ENCODE measurements at places on chromosomes 11 and 22.

GRCh38 chr11:112797648-112798293 is 163.4 kb upstream of the NCAM1 start:
- H3K27ac ChIP-seq = no peak overlapping the region
- H3K27me3 ChIP-seq = no peaks in the 10 kb centered on the region
- H3K36me3 ChIP-seq = no peaks in the 10 kb centered on the region
- H3K4me3 ChIP-seq = no peak overlapping the region
- H3K4me1 ChIP-seq = no peaks in the 10 kb centered on the region

DNA sequence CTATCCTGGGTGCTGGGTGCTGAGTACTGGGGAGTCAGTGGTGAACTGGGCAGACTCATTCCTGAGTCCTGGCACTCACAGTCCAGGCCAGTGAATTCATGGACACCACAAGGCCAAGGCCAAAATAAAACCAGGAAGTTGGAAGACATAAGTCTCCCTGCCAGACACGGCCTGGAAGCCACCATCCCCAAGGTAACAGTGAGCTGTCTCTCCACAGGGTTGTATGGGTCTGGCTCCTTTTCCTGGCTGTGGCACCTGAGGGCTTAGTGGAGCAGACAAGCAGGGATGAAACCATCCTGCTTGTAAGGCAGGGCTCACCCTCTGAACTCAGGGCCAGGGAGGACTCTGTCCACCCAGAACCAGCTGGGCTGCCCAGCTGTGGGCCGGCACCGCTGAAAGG is 54.7 kb upstream of the ALX4 start:
- H3K36me3 ChIP-seq = no peaks in the 10 kb centered on the region
- no peak overlapping the region for H3K27ac ChIP-seq
- DNase-seq = no peak

DNA sequence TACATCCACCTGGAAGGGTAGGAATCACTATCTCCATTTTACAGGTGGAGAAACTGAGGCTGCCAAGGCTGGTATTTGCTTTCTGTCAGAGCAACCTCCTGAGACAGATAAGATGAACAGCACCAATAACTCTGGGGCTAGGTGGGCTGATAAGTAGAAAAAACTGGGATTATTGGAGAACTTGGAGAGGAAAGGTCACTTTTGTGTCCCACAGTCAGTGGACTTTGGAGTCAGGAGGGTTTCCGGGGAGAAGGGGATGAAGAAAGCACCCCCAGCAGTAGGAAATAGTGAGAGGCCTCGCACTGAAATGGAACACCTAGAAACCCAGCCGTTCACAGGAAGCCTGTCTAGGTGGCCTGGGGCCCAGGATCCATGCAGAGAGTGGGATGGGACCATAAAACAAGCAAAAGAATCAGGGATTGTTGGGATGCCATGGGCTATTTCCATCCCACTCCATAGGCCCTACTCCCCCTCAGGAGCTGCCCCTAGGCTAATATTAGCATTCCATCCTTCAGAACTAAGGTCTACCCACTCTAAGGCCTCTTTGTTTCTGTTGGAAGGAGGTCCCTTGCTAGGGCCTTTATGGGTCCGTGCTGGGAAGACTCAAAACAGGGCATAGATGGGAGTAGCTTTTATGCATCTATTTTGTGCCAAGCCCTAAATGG is 31.0 kb upstream of the FCHSD2 start:
- no peak overlapping the region for H3K27ac ChIP-seq
- no peak overlapping the region for H3K4me3 ChIP-seq
- H3K27me3 ChIP-seq = no peaks in the 10 kb centered on the region
- H3K4me1 ChIP-seq = no peaks in the 10 kb centered on the region
- H3K36me3 ChIP-seq = no peaks in the 10 kb centered on the region

DNA sequence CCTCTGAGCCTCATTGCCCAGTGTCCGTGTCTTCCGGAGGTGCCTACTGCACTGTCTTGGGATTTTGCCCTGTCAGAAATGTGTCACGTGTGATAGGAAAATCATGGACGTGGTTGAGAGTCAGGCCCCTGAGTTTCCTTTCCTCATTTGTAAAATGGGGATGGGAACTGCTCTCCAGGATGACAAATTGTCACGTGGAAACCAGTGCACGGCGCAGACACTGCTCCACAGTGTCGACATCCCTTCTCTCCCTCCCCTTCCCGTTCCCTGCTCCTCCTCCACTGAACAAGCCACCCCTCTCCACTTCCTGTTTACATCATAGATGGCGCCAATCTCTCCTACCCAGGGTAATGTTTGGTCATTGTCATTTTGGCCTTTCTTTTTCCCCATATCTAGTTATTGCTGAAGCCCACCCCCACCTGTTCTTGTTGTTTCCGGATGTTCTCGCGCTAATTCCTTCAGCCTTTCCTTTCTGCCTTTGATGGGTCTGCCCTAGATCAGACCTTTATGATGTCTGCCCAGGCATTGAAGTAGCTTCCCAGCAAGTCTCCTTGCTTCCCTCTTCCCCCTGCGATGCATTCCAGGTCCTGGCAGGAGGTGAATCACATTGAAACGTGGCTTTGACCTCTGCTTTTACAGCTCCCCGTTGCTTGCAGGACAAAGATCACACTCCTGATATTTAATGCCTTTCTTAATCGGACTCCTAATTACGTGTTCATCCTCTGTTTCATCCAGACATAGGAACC is 91.8 kb downstream of the TBC1D22A start:
- H3K27me3 ChIP-seq = no peaks in the 10 kb centered on the region
- H3K4me1 ChIP-seq = no peaks in the 10 kb centered on the region
- no peak for DNase-seq
- H3K4me3 ChIP-seq = no peak overlapping the region

GRCh38 chr11:103995896-103996295 is 40.5 kb upstream of the DDI1 start:
- H3K27ac ChIP-seq = no peak overlapping the region
- no peaks in the 10 kb centered on the region for H3K36me3 ChIP-seq
- no peak for DNase-seq
- H3K27me3 ChIP-seq = no peaks in the 10 kb centered on the region

GRCh38 chr11:134417871-134418840 is 6.1 kb upstream of the B3GAT1 start:
- no peaks in the 10 kb centered on the region for H3K27me3 ChIP-seq
- no peaks in the 10 kb centered on the region for H3K36me3 ChIP-seq
- H3K4me3 ChIP-seq = no peak overlapping the region

DNA sequence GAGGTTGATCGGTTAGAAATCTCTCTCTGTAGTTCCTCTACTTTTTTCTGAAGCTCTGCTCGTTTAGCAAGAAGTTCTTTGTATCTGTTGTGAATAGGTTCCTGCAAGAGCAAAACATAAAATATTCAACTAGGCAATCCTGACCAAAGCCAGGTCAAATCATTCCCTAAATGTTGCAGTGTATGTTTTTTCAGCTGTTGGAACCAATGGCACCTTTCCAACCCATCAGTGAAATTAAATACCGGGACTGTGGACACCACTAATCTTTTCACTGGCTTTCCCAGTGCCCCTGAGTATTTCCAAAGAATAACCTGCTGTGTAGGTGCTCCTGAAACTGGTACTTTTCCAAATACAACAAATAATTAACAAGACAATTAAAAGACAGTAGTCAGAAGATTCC is 45.1 kb downstream of the CEP57 start:
- no peak overlapping the region for H3K27ac ChIP-seq
- H3K4me3 ChIP-seq = no peak overlapping the region
- no peak for DNase-seq
- no peaks in the 10 kb centered on the region for H3K4me1 ChIP-seq

- H3K27me3 ChIP-seq = no peaks in the 10 kb centered on the region
- peak; percentile 69 for DNase-seq
- no peaks in the 10 kb centered on the region for H3K36me3 ChIP-seq
- H3K27ac ChIP-seq = no peak overlapping the region
- no peaks in the 10 kb centered on the region for H3K4me1 ChIP-seq
- H3K4me3 ChIP-seq = no peak overlapping the region
Measured at GRCh38 chr22:39490135-39490798, 11.8 kb upstream of the MIEF1 start.

GRCh38 chr11:108351468-108351867 is 115.9 kb downstream of the C11orf65 start:
- H3K27me3 ChIP-seq = no peaks in the 10 kb centered on the region
- no peak overlapping the region for H3K27ac ChIP-seq
- DNase-seq = no peak
- H3K4me1 ChIP-seq = no peaks in the 10 kb centered on the region
- no peak overlapping the region for H3K4me3 ChIP-seq
- H3K36me3 ChIP-seq = peaks cover 92% of the 10 kb centered on the region
